ENCODE measurements at places on chromosomes 11 and 22. TPM values are rescaled to one million over a fixed set of nuclear protein-coding genes. Genes with fewer than 3 reads are reported as not detected.

Gene MS4A15
- total RNA-seq: not detected

Gene OR52N4
- not detected for total RNA-seq

Gene TRIM22
- 68.2 TPM for total RNA-seq

Gene PRRG4
- total RNA-seq: under 0.01 TPM

Gene MRGPRX4
- total RNA-seq: not detected

Gene RASSF10
- total RNA-seq: 0.19 TPM

Gene SF1
- 65.0 TPM for total RNA-seq

Gene TSPAN32
- not detected for total RNA-seq

Gene TMEM151A
- total RNA-seq: under 0.01 TPM

Gene RIN1
- total RNA-seq: 33.5 TPM

Gene SCT
- total RNA-seq: not detected

Gene EXT2
- 94.9 TPM for total RNA-seq

Gene LRRC10B
- total RNA-seq: not detected

Gene PARVA
- total RNA-seq: 38.6 TPM

Gene IGLL1
- total RNA-seq: not detected

Gene ABCG4
- total RNA-seq: 0.19 TPM

Gene PDGFB
- 1.1 TPM for total RNA-seq

Gene EHF
- 0.28 TPM for total RNA-seq

Gene LDHAL6A
- not detected for total RNA-seq

Gene MUC5B
- not detected for total RNA-seq

Gene ADAMTS8
- total RNA-seq: 0.28 TPM

Gene MMP13
- total RNA-seq: not detected

Gene CRYBB2
- not detected for total RNA-seq

Gene HEPHL1
- not detected for total RNA-seq

Gene INS
- not detected for total RNA-seq

Gene SPDYC
- not detected for total RNA-seq

Gene C11orf65
- total RNA-seq: 0.85 TPM

Gene OR52A1
- not detected for total RNA-seq

Gene BTBD18
- not detected for total RNA-seq

Gene PRAME
- 0.58 TPM for total RNA-seq

Gene RASL10A
- not detected for total RNA-seq

Gene CARD18
- total RNA-seq: not detected

Gene CDC42EP1
- 9.8 TPM for total RNA-seq

Gene PATE2
- total RNA-seq: 0.38 TPM

Gene MRGPRE
- not detected for total RNA-seq

Gene COMMD9
- total RNA-seq: 34.4 TPM

Gene PHLDA2
- total RNA-seq: 16.1 TPM

Gene TRIM48
- not detected for total RNA-seq

Gene GLYATL1
- total RNA-seq: 0.56 TPM

Gene SSTR3
- not detected for total RNA-seq

Gene LRRC74B
- not detected for total RNA-seq

Gene ABTB2
- total RNA-seq: 2.8 TPM

Gene NCR3LG1
- total RNA-seq: 3.1 TPM

Gene CHRM1
- not detected for total RNA-seq

Gene CRYBB3
- total RNA-seq: not detected

Gene CDC42EP2
- total RNA-seq: 18.3 TPM

Gene USP47
- total RNA-seq: 67.4 TPM

Gene CYB5R2
- total RNA-seq: 3.4 TPM

Gene MMP12
- total RNA-seq: not detected

Gene SEC14L6
- total RNA-seq: 0.28 TPM

Gene FBLN1
- 6.7 TPM for total RNA-seq

Gene OR4C13
- not detected for total RNA-seq

Gene CDC42BPG
- total RNA-seq: 1.1 TPM

Data from regular cardiac myocyte (primary cell).